ENCODE measurements at places on chromosomes 12 and 14. TPM values are rescaled to one million over a fixed set of nuclear protein-coding genes. Genes with fewer than 3 reads are reported as not detected.

Gene PPFIA2
- not detected for total RNA-seq

Gene HHIPL1
- not detected for total RNA-seq

Gene CKB
- total RNA-seq, result 4.5 TPM

Gene SLC25A21
- not detected for total RNA-seq

Gene FAM181A
- not detected for total RNA-seq

Gene CLEC4A
- 0.55 TPM for total RNA-seq

Gene B4GALNT1
- 0.63 TPM for total RNA-seq
